GM23248 (cell line): ENCODE measurements at places on chromosomes 12 and 14.

DNA sequence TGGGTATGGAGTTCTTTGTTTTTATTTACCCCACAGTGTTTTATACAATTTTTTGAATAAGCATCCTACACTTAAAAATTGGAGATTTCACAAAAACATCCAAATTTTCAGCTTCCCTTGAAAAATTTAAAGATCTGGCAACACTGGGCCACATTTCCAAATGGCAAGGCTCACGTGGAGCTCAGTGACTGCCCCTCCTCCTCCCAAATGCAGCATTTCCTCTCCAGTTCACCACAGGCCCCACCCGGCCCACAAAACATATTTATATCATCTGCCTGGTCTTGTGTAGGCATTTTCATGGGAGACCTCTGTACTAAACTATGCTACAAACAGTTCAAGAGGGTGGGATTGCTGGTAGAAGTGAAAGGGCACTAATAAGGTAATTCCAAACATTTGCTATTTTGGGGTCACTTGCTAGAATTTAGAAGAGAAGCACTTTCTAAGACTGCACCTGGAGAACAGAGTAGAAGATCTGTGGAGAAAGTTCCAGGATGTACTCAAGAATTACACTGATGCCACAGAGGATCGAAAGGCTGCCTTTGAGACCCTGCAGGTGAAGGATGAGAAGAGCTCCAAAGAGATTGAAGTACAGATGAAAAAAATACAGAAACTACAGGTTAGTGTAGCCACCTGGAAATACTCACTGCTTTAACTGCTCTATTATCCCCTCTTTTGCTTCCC is 7.3 kb downstream of the FKBP11 start:
- no peaks in the 10 kb centered on the region for H3K27me3 ChIP-seq
- no peak overlapping the region for H3K4me3 ChIP-seq
- no peak for DNase-seq
- H3K36me3 ChIP-seq: peaks cover 15% of the 10 kb centered on the region; the same call in 1 of the 2 replicates
- H3K4me1 ChIP-seq: 0 out of 2 replicates have a peak, but pooled peaks cover 3% of the 10 kb centered on the region

GRCh38 chr12:13153180-13153579 is 43.3 kb upstream of the EMP1 start:
- H3K4me1 ChIP-seq: peaks cover 44% of the 10 kb centered on the region
- H3K4me3 ChIP-seq: no peak overlapping the region
- DNase-seq: no peak
- no peaks in the 10 kb centered on the region for H3K27me3 ChIP-seq
- H3K36me3 ChIP-seq: no peaks in the 10 kb centered on the region
- H3K27ac ChIP-seq: peak overlapping the region; percentile 71

DNA sequence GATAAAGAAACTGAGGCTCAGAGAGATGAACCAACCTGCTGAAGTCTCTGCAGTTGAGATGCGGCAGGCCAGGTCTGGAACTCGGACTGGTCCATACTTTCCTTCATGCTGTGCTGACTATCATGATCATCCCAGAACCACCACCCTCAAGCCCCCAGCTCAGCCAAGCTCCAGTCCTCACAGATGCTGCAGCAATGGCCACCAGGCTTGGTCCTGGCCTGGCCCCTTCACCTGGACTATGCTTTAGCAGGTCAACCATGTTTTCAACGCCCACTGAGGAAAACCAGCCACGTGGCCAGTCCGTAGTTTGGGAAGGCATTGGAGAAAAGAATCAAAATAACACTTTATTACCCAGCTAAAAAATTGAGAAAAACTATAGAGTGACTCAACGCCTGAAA is 1.4 kb downstream of the GPR68 start:
- DNase-seq: no peak
- no peaks in the 10 kb centered on the region for H3K27me3 ChIP-seq
- H3K4me1 ChIP-seq: peaks cover 26% of the 10 kb centered on the region
- H3K36me3 ChIP-seq: no peaks in the 10 kb centered on the region
- peak overlapping the region; percentile 70 for H3K4me3 ChIP-seq

GRCh38 chr12:55820679-55821078 is 2.8 kb downstream of the ORMDL2 start:
- H3K4me3 ChIP-seq: no peak overlapping the region
- peaks cover 37% of the 10 kb centered on the region for H3K36me3 ChIP-seq
- DNase-seq: peak; percentile 59
- H3K27me3 ChIP-seq: no peaks in the 10 kb centered on the region
- H3K27ac ChIP-seq: no peak overlapping the region

GRCh38 chr12:57548488-57548887 is 1.4 kb upstream of the KIF5A start:
- H3K36me3 ChIP-seq: no peaks in the 10 kb centered on the region
- DNase-seq: peak; percentile 16
- no peak overlapping the region for H3K27ac ChIP-seq

DNA sequence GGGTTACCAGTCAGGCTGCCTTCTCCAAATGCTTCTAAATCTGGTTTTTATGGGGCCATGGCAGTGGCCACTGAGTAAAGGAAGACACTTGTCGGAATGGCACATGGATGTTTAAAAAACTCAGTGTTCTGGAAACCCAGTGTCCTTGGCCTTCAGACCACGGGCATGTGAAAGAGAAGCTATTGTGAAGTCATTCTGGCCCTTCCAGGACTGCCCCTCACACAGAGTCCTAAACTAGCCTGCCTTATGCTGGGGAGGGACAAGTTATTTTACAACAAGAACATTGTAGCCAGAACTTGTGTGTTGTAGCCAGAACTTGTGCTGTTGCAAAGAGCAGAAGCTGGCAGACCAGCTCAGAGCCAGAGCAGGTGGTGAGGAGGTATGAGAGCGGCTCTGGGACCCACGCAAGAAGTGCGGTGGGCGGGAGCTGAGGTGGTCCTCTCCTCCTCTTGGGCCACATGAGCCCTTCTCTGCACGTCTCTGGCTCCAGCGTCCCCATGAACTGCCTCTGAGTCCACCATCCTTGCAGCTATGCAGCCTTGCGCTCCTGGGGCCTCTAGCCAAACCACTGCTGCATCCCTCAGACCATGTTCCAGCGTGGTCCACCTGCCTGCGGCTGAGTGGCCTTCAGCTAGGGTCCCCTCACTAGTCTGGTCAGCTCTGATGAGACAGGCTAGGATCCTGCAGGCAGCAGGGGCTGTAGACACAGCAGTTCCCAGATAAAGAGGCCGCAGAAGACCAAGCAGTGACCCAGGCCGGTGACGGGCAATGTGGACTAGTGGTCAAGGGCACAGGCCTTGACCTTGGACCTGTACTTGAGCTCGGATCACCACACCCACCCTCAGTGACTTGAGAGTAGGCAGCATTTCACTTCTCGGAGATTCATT is 32.5 kb downstream of the MMAB start:
- H3K27me3 ChIP-seq: no peaks in the 10 kb centered on the region
- no peak for DNase-seq
- H3K27ac ChIP-seq: no peak overlapping the region
- no peaks in the 10 kb centered on the region for H3K36me3 ChIP-seq
- peaks cover 24% of the 10 kb centered on the region for H3K4me1 ChIP-seq

- H3K27me3 ChIP-seq: no peaks in the 10 kb centered on the region
- H3K4me1 ChIP-seq: peaks cover 53% of the 10 kb centered on the region
- no peak for DNase-seq
- H3K36me3 ChIP-seq: no peaks in the 10 kb centered on the region
- peak overlapping the region; percentile 50 for H3K27ac ChIP-seq
- H3K4me3 ChIP-seq: peak overlapping the region; percentile 32; the same call in 1 of the 2 replicates
Measured at GRCh38 chr14:65334765-65335410, 77.6 kb upstream of the FUT8 start.

- H3K27me3 ChIP-seq: no peaks in the 10 kb centered on the region
- no peaks in the 10 kb centered on the region for H3K36me3 ChIP-seq
- peak overlapping the region; percentile 46 for H3K4me3 ChIP-seq
- peak overlapping the region; percentile 96 for H3K27ac ChIP-seq
- DNase-seq: peak; percentile 96
Measured at GRCh38 chr12:96198965-96199364, 4.8 kb downstream of the ELK3 start.

DNA sequence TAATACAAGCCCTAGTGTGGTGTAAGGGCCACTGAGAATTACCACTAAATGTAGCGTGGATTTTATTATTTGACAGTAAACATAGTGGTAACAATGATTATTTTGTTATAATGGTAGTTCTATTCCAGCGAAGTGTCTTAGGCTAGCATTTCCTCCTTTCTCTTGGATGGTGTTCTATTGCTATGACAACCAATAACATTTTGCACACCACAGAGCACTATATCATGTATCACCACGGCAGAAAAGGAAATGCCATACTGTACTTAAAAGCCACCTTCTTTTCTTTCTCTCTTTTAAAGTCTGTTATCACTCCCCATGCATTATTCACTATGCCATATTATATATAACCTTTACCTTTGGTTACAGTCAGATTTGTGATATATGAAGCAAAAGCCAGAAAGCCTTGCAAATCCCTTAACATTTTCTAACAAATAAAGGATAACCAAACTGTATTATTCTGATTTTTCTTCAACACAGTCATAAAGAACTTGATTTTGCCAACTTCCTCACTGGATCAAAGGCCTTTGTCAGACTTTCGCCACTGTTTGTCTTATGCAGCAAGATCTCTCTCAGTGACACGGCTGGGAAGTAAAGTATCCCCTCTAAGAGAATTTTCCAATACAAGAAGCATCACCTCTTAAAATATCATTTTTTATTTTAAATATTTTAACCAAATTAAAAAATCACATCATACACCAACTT is 195.8 kb downstream of the FOXN3 start:
- H3K4me1 ChIP-seq: peaks cover 15% of the 10 kb centered on the region
- peak overlapping the region; percentile 41; the same call in 1 of the 2 replicates for H3K27ac ChIP-seq
- DNase-seq: peak; percentile 77
- no peaks in the 10 kb centered on the region for H3K36me3 ChIP-seq

GRCh38 chr12:87430444-87430843 is 598.8 kb downstream of the C12orf50 start:
- H3K27me3 ChIP-seq: no peaks in the 10 kb centered on the region
- no peaks in the 10 kb centered on the region for H3K36me3 ChIP-seq
- H3K27ac ChIP-seq: no peak overlapping the region
- no peak for DNase-seq
- no peaks in the 10 kb centered on the region for H3K4me1 ChIP-seq

- no peak overlapping the region for H3K4me3 ChIP-seq
- no peak for DNase-seq
- H3K27me3 ChIP-seq: no peaks in the 10 kb centered on the region
- H3K4me1 ChIP-seq: 0 out of 2 replicates have a peak, but pooled peaks cover 4% of the 10 kb centered on the region
Measured at GRCh38 chr12:19139615-19140194, 10.2 kb downstream of the PLEKHA5 start.

- no peaks in the 10 kb centered on the region for H3K27me3 ChIP-seq
- no peak for DNase-seq
- H3K36me3 ChIP-seq: no peaks in the 10 kb centered on the region
- H3K4me3 ChIP-seq: no peak overlapping the region
- H3K4me1 ChIP-seq: peaks cover 20% of the 10 kb centered on the region
- H3K27ac ChIP-seq: no peak overlapping the region
Measured at GRCh38 chr12:50609292-50609874, 104.6 kb downstream of the DIP2B start.

DNA sequence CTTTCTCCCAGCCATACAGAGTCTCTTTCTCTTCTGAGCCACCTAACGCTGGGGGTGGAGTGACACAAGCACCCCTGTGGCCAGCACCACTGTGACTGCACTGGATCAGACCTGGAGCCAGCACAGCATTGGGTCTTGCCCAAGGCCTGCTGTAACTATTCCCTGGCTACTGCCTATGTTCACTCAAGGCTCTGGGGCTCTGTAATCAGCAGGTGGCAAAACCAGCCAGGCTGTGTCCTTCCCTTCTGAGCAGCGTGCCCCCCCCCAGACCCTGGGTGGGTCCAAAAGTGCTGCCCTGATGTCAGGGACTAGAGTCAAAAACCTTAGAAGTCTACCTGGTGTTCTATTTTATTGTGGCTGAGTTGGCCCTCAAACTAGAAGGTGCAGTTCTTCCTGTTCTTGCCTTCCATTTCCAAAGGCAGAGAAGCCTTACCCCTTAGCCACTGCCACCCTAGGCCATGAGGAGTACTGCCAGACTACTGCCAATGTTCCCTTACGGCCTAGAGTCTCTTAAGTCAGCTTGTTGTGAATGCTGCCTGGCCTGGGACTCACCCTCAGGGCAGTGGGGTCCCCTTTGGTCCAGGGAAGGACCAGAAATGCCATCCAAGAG is 49.9 kb downstream of the PELI2 start:
- peaks cover 12% of the 10 kb centered on the region for H3K4me1 ChIP-seq
- H3K36me3 ChIP-seq: no peaks in the 10 kb centered on the region
- DNase-seq: no peak
- H3K27me3 ChIP-seq: no peaks in the 10 kb centered on the region

GRCh38 chr12:127383281-127383680 is 883.7 kb upstream of the TMEM132C start:
- no peaks in the 10 kb centered on the region for H3K27me3 ChIP-seq
- peaks cover 5% of the 10 kb centered on the region; the same call in 1 of the 2 replicates for H3K4me1 ChIP-seq

DNA sequence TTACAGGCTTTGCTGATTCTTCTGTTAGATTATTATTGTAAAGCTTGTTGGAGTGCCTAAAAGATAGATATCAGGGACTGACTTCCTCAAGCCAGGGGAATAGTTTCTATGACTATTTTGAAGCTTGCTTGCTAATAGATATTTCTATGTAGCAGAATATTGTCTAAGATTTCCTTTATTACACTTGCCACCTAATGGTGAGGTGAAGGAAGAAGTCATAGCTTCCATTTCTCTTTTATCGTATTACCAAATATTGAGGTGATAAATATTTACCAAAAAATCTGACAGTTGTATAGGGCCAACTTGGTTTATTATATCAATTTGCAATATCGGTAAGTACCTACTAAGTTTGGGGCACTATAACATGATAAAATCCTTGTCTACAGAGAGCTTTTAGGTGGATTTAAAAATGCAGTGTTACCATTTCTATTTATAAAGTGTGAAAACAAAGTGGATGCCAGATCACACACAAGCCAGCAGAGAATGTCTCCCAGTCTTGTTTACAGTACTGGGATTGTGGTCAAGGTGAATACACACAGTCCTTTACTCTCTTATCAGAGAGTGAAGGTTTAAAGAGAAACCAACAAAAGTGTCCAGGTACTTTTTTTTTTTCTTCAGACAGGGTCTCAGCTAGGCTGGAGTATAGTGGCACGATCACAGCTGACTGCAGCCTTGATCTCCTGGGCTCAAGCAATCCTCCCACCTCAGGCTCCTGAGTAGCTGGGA is 137.9 kb downstream of the IGF1 start:
- no peaks in the 10 kb centered on the region for H3K4me1 ChIP-seq
- no peaks in the 10 kb centered on the region for H3K27me3 ChIP-seq
- no peaks in the 10 kb centered on the region for H3K36me3 ChIP-seq
- H3K27ac ChIP-seq: no peak overlapping the region
- H3K4me3 ChIP-seq: no peak overlapping the region

DNA sequence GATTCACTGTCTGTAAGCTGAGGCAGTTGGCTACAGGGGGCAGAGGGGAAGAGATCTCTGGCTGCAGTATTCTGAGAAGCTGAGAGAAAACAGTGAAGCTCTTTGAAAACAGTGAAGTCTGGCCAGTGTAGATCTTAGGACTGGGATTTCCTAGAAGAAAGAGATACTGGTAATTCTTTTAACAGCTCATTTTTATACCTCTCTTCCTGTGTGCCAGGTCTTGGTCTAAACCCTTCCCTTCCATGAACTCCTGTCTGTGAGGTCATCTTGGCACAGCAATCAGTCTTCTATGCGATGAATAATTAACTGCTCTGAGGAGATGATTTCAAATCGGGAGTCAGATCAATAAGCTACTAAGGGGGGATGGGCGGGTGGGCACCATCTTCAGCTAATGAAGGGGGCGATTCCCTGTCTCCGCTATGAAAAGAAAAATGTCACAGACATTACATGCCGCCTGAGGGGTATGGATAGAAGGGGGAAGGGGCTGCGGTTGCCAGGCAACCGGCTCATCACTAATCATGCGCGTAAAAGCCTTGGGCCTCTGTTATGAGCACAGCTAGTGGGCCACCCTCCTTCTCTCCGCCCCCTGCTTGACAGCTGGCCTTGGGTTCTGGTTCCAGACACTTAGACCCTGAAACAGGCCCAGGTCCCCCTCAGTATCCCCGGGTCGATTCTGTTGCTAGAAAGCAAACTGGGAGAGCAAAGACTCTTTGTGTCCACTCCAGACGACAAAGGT is 75.3 kb upstream of the CEP83 start:
- no peak overlapping the region for H3K27ac ChIP-seq
- H3K4me1 ChIP-seq: no peaks in the 10 kb centered on the region
- no peak overlapping the region for H3K4me3 ChIP-seq
- DNase-seq: no peak
